ENCODE measurements at places on chromosomes 1 and 21.

GRCh38 chr1:192702212-192702902, 66.4 kb downstream of the RGS13 start:
- no peak for DNase-seq

- DNase-seq = no peak
These were observed 61.3 kb downstream of the NFASC start for GRCh38 chr1:204931768-204932572.

DNA sequence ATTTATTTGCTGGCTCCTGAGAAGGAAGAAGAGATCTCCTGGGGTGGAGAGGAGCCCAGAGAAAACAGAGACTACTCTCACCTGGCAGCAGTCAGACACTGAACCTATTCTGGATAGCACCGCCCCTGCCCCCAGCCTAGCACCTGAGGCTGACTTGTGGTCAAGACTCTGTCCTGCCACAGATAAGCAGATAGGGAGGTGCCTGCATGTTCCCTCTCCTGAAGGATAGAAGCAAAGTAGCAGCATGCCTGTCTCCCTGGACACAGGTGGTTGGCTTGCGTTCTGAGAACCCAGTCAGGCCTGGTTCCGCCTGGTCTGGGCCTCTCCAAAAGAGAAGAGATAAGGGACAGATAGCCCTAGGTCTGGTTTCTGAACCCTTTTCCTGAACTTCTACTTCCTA, 1.3 kb upstream of the EFNA3 start:
- no peak for DNase-seq

GRCh38 chr1:217437376-217437775, 193.5 kb downstream of the GPATCH2 start:
- DNase-seq = no peak

DNA sequence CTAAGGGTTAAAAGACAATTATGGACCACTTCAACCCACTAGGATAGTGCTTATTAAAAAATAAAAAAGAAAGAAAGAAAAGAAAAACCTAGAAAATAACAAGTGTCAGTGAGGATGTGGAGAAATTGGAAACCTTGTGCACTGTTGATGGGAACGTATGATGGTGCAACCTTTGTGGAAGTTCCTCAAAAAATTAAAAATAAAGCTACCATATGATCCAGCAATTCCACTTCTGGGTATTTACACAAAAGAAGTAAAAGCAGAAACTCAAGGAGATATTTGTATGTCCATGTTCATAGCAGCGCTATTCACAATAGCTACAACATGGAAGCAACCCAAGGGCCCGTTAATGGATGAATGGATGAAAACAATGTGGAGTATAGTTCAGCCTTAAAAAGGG, 115.2 kb upstream of the ATP1A1 start:
- DNase-seq = no peak

DNA sequence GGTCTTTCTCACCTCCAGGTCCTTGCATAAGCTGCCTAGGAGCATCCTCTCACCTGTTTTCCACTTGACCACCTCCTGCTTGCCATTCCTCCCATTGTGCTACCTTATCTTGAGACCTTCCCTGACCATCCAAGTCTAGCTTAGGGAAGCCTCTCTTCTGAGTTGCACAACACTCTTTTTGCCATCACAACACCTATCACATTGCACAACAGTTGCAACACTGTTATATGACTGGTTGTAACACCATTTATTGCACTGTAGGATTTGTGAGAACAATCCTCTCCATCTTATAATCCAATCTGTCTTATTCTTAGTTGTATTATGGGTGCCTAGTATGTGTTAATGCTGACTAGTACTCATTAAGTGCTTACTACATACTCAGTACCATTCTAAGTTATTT, 488.7 kb downstream of the OMA1 start:
- DNase-seq = no peak

GRCh38 chr1:183778045-183778444, 26.9 kb upstream of the RGL1 start:
- no peak for DNase-seq

GRCh38 chr1:185311589-185312225, 5.3 kb downstream of the IVNS1ABP start:
- no peak for DNase-seq

DNA sequence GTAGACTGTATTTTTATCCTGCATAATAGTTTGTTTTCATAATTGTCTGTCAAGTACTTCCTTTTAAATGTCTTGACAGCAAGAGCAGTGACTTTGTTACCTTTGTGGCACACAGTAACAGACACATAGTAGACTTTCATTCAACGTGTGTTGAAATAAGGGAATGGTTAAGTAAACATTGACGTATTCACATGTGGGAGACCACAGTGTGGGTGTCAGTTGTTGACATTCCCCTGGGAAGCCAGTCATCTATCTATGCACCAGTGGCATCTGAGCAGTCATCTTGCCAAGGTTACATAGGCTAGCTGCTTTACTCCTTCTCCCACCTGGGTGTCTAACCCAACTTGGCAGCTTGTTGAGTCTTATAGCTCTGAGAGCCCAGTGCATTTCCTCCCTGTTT, 1.4 kb upstream of the NUP133 start:
- DNase-seq = no peak

- DNase-seq = no peak
These were observed 73.1 kb downstream of the RYR2 start for GRCh38 chr1:237115035-237115434.

DNA sequence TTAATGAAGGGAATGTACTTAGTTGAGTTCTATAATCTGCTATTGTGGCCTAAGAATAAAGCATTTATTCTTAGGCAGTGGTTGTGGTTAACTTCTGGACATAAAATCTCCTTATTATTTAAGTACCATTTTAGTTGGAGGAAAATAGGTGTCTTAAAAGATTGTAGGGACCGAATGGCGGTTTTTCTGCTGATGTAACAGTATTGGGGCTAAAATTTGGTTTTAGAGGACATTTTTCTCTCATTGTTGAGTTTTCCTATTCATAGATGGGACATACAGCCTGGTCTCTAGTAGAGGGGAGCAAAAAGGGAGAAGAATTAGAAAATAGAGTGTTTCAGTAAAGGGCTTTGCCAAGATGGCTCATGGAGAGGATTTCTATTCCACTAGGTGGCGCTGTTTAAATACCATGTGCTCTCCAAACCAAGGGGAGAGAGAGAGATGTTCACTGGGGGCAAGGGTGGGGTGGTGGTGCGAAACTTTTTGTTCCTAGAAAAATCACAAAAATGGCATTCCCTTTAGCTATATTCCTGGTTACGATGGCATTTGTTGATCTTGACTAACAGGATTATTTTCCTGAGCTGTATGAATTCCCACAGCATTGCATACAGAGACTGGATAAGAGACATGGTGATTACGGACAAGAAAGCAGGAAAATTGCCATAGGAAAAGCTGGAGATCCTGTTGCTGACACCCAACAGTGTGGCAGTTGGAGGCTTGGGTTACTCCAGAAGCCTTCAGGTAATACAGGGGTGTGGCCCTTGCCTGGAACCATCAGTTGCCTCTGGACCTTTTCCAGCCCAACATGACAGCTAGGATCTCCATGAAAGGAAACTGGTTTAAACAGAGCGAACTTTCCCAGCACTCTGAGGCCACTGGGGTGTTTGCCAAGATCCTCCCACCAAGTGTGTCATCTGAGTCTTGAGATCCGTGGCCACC, 18.2 kb upstream of the FCGR2A start:
- no peak for DNase-seq

DNA sequence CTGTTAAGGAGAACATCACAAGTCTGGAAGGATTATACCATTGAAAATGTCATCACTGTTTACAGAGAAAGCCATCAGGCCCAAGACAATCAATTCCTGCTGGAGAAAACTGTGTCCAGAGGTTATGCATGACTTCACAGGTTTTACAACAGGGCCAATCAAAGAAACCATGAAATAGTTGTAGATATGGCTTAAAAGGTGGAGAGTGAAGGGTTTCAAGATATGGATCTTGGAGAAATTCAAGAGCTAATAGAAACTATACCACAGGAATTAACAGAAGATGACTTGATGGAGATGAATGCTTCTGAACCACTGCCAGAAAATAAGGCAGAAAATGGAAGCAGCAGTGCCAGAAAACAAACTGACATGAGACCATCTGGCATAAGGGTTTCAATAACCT, 30.2 kb downstream of the USP1 start:
- no peak for DNase-seq

GRCh38 chr1:186220067-186220466, 155.0 kb downstream of the TPR start:
- no peak for DNase-seq

DNA sequence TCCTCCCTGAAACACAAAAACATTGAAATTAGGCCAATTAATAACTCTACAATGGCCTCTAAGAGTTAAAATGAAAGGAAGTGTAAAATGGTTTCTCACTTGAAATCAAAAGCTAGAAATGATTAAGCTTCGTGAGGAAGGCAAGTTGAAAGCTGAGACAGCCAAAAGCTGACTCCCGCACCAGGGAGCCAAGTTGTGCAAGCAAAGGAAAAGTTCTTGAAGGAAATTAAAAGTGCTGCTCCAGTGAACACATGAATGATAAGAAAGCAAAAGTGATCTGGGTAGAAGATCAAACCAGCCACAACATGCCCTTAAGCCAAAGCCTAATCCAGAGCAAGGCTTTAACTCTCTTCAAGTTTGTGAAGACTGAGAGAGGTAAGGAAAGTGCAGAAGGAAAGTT, 22.8 kb downstream of the CYYR1 start:
- no peak for DNase-seq

GRCh38 chr1:77542813-77543420, 139.5 kb downstream of the ZZZ3 start:
- DNase-seq = no peak

DNA sequence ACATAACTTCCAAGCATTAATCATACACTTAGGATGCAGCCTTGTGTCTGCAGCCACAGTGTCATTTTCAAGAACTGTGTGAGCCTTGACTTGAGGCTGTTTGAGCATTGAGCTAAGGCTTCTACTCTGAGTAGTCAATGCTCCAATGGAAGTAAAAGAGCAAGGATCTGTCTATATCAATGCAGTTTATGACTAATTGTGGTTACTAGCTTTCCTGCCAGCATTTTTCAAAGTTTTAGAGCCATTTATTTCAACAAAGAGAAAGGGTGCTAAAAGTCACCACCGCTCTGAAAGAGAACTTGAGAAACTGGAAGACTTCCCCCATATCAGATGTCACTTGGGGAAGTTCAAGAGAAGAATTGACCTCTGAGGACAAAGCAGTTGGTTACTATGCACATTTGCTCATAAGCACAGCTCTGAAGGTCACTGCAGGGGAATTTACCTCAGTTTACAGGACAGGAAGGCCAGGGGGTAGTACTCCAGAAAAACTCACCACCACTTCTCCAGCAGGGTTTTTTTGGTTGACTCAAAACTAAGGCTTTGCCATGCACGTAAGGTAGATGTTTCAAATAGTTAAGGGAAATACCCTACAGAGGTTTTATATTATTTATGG, 24.5 kb upstream of the RGS1 start:
- DNase-seq = no peak

GRCh38 chr1:241600496-241600901, 39.7 kb downstream of the CHML start:
- DNase-seq = no peak

- no peak for DNase-seq
These were observed 20.2 kb downstream of the CLIC4 start for GRCh38 chr1:24765308-24765988.

GRCh38 chr21:44943005-44943685, 3.3 kb downstream of the SLX9 start:
- no peak for DNase-seq

All from cerebellar nuclear complex (tissue), 1 donor.